ENCODE measurements at places on chromosomes 7 and 10.
A peak's percentile ranks its signal among the peaks of the same experiment; 100 is the strongest.

DNA sequence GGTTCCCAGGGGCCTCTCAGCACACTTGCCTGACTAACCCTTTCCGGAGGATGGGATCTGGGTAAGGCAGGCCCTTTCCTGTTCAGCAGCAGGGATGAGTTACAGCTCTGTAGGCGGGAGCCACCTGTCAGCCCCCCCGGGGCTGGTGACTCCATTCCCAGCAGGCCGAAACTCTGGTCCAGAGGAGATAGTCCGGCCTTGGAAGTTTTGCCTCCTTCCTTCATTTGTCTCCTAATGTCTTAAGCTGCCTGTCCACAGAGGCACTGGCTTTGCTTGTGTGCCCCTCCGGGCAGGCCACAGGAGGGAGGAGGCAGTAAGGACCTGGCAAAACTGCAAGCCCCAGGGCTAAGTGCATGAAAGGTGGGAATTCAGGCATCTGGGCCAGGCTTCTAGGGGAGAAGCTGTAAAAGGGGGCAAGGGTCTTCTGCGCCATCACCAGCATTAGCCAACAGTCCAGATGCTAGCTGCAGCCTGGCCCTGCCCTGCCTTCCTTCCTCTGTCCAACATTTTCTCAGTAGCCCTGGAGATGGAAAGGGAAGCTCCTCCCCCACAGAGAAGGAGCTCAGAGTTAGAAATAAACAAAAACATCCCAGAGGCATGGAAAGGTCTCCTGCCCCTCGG lies 1.2 kb downstream of the ADIRF start:
- no peak for DNase-seq

DNA sequence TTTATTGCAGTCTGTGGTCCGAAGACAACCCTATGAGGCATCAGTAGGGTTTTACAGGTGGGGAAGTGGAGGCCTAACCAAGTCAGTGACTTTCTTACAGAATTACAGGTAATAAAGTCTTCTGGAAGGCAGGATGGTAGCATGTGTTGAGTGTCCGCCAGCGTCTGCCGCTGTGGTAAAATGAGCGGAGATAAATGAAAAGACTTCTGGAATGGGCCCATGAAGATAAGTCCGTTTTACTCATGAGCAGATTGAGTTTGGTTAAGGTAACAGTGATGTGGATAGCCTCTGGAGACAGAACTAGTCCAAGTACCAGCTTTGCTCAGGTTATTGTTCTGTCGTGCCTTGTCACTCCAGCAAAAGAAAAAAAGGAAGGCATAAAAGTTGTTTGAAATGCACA lies 966 bp downstream of the FBH1 start:
- no peak for DNase-seq

- DNase-seq, result no peak
These were observed 141.1 kb downstream of the GRM3 start for GRCh38 chr7:86784765-86785164.

DNA sequence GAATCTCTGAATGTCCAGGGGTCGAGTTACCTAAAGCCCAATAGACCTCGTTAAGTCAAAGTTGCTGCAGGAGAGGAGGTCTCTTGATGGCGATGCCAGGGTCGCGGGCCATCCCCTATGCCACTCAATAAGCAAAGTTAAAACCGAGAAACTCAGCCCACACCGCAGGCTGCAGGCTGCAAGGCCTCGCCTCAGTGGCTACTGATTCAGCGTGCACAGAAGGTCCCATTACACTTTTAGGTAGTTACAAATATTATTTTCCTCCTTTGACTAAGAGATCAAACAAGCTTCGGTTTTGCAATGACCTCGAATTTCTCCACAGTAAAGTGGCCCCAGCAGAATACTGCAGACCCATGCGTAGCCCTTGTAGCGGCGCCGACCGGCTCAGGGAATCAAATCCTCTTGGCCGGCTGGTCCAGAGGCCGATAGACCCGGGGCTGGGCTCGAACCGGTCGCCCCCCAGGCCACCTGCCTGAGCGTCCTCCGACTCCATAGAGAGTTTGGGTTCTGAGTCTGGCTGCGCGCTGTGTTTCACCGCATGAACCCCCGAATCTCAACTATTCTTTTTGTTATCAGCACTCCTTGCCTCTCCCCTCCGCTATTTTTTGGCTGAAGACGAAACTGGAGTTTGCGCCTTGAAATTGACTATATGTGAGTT lies 2.3 kb downstream of the C1QL3 start:
- no peak for DNase-seq

GRCh38 chr10:50322077-50322476 lies 70.8 kb upstream of the ASAH2 start:
- no peak for DNase-seq

DNA sequence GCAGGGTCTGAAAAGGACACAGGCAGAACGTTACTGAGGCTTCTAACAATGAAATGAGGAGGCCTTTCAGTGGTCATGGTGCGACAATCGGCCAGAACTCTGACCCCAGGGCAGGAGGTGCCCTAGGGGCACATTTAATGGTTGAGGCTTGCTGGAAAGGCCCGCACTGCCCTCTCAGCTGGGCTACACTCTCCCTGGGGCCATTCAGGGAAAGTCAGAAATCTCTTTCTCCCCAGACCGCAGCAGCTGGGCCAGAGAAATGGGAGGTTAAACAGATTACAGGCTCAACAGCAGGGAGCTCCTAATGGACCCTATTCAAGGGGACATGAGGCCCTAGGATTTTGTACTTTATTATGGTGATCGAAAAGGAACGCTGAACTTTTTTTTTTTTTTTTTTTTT lies 85.6 kb upstream of the FGFR2 start:
- no peak for DNase-seq

GRCh38 chr7:113917840-113918239 lies 969 bp downstream of the PPP1R3A start:
- no peak for DNase-seq

- DNase-seq, result no peak
These were observed 1584.4 kb upstream of the LRRTM3 start for GRCh38 chr10:65341323-65341925.

GRCh38 chr10:14605231-14605925 lies 169.3 kb downstream of the FAM107B start:
- DNase-seq, result no peak

GRCh38 chr10:86256690-86257315 lies 109.8 kb downstream of the GRID1 start:
- DNase-seq, result no peak

DNA sequence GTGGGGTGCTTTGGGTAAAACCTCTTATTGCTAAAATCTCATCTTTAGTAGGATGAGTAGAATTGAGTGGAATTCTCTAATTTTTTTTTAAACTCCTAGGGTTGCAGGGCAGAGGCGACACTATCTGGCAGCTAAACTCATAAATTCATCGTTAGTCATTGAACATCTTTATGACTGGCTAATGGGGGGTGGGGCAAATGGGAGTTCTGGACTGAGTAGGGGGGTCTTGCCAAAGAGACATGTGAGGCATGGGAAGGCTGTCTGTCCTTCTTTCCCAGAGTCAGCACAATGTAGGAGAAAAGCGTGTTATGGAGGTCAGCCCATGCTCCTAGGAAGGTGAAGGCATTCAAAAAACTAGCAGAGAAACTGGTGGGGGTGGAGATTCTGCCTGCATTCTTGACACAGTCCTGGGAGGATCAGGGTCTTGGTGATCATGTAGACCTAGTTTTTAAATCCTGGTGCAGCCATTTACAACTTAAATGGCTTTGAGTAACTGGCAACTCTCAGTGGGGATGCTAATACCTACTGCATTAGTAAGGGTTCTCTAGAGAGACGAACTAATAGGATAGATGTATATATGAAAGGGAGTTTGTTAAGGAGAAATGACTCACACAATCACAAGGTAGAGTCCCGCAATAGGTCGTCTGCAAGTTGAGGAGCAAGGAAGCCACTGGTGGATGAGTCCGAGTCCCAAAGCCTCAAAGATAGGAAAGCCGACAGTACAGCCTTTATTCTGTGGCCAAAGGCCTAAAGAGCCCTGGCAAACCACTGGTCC lies 47.7 kb downstream of the EMX2 start:
- DNase-seq, result no peak

DNA sequence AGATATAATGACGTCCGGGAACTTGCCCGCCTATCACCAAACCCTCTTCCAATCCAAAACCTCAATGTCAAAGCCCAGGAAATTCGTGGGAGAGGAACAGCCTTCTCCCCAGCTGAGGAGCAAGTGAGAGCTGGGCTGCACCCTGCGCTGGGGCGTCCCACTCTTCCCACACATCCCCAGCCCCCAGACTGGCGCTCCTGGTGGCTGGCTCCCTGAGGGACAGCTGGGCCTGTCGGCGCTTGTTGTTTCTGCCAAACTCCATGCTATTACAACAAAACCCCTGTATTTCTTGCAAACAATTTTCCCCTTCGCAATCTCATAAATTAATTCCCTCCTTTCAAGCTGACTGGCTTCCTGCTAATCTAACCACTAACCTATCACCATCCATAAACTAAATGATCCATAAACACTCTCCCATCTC lies 53.0 kb downstream of the GRID1 start:
- no peak for DNase-seq

DNA sequence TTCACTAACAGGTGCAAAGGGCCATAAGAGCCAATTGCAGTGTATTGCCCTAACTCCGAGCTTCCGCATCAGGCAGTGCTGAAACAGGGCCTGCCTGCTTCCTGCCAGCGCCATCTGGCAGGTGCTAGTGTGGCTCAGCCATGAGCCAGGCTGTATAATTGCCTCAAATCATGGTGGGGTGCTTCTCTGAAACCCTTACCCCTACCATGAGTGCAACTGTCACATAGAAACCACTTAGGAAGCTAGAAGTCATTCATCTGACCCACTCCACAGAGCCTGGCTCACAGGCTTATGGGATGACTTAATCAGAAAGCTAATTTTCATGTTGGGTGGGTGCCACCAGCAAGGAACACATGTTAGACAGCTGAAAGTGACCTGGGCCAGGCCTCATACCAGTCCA lies 133.3 kb upstream of the LAMB4 start:
- DNase-seq, result no peak

- no peak for DNase-seq
These were observed 203.3 kb downstream of the DIP2C start for GRCh38 chr10:486206-486605.

- no peak for DNase-seq
These were observed 261.0 kb downstream of the STK31 start for GRCh38 chr7:23971031-23971430.

- no peak for DNase-seq
These were observed 403.2 kb downstream of the RPS24 start for GRCh38 chr10:78436706-78437406.

GRCh38 chr10:129106314-129106713 lies 360.7 kb upstream of the MGMT start:
- no peak for DNase-seq

- no peak for DNase-seq
These were observed 184.5 kb upstream of the DKK1 start for GRCh38 chr10:52129410-52130178.

GRCh38 chr7:41096917-41097316 lies 606.0 kb downstream of the INHBA start:
- DNase-seq, result no peak

DNA sequence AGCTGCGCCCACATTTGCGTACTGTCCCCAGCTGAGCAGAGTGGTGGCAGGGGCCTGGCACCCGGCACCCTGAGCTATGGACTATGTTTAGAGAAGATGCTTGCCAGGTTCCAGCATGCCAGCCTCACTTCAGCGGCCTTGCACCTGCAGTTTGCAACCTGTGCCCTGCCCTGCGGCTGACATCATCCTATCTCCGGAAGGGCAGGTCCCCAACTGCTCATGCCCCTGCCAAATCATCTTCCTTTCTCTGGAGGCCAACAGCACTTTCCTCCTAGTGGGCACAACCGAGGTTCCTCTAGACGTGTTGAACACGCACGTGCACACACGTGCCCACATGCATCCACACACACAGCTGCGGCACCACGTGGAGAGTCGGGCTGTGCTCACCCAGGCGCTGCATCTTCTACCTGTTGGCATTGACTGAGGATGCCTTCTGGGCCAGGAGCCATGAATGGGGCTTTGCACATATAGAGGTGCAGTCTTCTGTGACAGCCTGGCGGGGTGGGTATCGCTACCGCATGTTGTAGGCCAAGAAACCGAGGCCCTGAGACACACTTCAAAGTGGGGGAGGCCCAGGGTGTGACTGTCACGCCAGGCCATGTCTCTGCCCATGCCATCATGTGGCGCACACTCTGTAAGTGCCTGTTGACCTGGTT lies 24.5 kb downstream of the CNPY1 start:
- DNase-seq, result no peak

GRCh38 chr7:41648501-41648900 lies 54.4 kb downstream of the INHBA start:
- DNase-seq, result no peak

DNA sequence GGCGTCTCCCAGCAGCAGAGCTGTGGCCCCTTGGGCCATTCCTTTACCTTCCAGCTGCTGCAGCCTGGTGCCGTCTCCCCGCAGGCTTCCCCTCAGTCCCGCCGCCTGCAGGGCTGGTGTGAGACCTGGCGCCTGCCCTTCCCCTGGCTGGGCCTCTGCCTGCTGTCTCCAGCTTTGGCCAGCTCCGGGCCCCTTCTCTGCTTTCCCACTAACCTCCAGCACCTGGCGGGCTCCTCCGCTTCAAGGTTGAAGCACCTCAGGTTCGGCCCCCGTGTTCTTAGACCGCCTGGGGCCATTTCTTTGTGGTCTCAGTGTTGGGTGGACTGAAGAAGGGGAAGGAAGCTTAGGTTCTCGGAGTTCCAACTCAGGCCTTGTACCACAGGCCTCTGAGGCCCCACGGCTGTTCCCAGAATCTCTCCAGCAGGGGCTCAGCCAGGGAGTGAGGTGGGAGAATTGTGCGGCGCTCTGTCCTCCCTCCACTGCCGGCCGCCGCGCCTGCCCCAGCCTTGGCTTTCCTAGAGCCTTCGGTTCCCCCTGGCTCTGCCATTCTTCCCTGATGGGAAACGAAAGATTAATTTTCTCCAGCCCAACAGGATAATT lies 30.3 kb downstream of the GBX1 start:
- no peak for DNase-seq

GRCh38 chr10:128022261-128023196 lies 103.7 kb downstream of the MKI67 start:
- no peak for DNase-seq

- no peak for DNase-seq
These were observed 20.1 kb downstream of the IFIT3 start for GRCh38 chr10:89347701-89348457.

- DNase-seq, result peak; percentile 17
These were observed 1.3 kb downstream of the ZNRF2 start for GRCh38 chr7:30285536-30286284.
